ENCODE measurements at places on chromosomes 13 and 19. TPM values are rescaled to one million over a fixed set of nuclear protein-coding genes. Genes with fewer than 3 reads are reported as not detected.

DNA sequence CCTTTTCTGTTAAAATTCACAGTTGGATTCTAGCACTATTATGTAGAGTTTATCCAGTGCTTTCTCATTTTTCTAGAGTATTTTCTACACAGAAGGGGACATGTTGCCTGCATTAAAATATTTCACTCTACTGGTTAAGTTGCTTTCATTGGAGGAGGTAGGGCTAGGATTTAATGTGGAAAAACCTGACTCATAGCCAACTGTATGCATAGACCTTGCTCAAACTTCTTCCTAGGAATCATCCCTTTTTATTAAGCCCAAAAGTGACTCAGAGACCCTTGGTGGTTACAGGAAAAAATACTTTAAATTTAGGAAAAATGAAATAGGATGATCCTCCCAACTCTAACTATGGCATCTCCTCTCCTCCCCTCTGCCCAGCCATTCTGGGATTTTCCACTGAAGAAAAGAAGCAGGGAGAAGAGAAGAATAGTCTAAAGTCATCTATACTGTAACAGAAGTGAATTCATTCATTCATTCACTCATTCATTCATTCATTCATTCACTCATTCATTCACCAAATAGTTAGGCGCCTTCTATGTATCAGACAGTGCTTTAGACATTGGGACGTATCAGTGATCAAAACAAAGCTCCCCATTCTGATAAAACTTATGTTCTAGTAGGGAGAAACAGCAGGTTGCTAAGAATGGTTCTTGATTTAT, 109.0 kb upstream of the HTR2A start:
- H3K27me3 ChIP-seq: no peaks in the 10 kb centered on the region
- DNase-seq: no peak
- no peak overlapping the region for H3K4me3 ChIP-seq
- no peaks in the 10 kb centered on the region for H3K36me3 ChIP-seq

DNA sequence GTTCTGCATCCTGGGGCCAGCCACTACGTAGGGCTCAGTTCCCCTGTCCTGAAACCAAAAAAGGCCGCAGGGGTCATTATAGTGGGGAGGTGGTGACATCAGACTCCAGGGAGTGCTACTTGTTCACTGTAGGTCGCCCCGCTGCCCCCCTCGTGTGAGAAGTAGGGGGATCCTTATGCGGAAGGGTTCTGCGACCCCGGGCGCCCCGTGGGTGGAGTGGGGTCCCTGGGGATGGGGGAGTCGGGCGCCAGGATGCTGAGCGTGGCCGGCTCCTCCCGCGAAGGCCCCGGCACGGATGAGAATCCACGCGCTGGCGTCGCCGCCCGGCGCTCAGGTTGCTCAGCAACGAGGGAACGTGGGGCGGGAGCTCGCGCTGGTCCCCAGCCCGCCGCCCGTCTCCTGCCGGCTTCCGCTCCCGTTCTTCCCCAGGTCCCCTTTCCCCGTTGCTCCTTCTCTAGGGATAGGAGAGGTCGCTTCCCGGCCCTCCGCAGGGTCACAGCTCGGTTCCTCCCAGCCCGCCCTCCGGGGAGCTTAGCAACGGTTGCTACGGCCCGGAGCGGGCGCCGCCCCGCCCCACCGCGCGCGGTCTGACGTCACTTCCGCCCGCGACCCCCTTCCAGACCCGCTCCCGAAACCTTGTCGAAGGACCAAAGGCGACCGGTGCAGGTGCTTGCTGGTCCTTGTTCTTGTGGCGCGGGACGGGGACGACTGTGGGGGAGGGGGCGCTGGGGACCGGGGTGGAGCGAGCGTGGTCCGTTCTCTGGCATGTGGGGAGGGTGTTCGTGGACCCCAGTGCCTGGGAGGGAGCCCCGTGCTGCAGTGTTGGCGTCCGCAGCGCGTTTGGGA, at the start of gene NAT14:
Gene NAT14 (plus strand): TSS at position 596 of the 846 bp plus-strand sequence. CDS start 521 bp downstream, outside the sequence.
- DNase-seq: peak; percentile 88
- H3K36me3 ChIP-seq: no peaks in the 10 kb centered on the region
- no peaks in the 10 kb centered on the region for H3K27me3 ChIP-seq
- H3K27ac ChIP-seq: peak within 1 kb of the TSS; percentile 85
- peaks cover 5% of the 10 kb centered on the region for H3K4me1 ChIP-seq
- H3K4me3 ChIP-seq: peak within 1 kb of the TSS; percentile 58

The UGGT2 gene
- 31.9 TPM for total RNA-seq

The HIPK4 gene
- total RNA-seq: 0.09 TPM

DNA sequence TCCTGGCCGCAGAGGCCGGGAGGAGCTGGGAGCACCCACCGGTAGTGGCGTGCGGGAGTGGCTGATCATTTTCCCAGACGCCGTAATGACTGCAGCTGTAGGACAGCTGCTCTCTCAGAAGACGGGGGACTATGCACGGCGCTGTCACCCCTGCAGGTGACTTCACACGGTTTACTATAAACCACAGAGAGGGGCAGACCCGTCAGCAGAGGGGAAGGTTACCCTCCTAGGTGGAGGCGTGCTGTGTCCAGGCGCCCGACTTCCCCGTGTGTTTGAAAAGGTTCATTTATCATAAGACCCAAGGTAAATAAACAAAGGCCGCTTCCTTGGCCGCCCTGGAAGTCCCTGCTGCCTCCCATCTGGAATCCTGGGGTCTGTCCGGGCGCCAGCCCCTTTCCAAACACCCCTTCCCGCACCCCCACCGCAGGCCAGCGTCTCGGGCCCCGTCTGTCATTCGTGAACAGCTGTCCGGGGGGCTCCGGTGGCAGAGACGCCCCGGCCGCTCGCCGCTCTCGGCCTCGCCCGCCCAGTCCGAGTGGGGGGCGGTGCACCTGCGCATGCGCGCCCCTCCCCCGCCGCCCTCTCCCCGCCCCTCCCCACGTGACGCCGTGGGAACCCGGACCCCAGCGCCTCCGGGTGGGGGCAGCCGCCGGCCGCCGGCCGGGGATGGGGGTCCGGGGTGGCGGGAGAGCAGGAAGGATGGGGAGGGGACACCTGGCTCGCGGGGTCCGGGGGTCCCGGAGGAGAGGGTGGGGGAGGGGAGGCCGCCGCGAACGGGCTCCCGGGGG, 915 bp downstream of the SHC2 start:
- H3K4me3 ChIP-seq: peak overlapping the region; percentile 66
- DNase-seq: peak; percentile 82
- no peaks in the 10 kb centered on the region for H3K4me1 ChIP-seq
- H3K27ac ChIP-seq: no peak overlapping the region
- H3K36me3 ChIP-seq: no peaks in the 10 kb centered on the region

The ZNF529 gene
- 17.0 TPM for total RNA-seq

The PRR36 gene
- 4.2 TPM for total RNA-seq

The NLRP4 gene
- 0.06 TPM for total RNA-seq

The STX10 gene
- 39.5 TPM for total RNA-seq

- no peak overlapping the region for H3K4me3 ChIP-seq
- H3K36me3 ChIP-seq: no peaks in the 10 kb centered on the region
- no peak overlapping the region for H3K27ac ChIP-seq
- no peaks in the 10 kb centered on the region for H3K27me3 ChIP-seq
- no peaks in the 10 kb centered on the region for H3K4me1 ChIP-seq
- no peak for DNase-seq
Measured at GRCh38 chr13:20654156-20654555, 49.3 kb upstream of the IL17D start.

DNA sequence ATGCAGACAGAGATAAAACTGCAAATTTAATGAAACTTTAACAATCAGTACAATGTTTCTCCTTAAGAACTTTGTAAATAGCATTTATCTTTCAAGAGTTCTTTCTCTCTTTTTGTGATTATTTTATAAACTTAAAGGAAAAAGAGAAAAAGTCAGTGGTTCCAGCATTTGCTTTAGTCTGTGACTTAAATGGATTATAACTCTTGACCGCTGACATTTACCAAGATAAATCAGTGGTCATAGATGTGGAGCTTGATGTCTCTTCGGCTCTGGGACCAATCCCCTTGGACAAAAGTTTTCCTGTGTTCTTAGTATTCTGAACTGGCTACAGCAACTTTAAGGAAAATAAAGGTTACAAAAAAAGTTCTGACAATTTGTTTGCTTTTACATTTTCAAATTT, 162.6 kb downstream of the TM9SF2 start:
- no peak overlapping the region for H3K27ac ChIP-seq
- peak; percentile 18 for DNase-seq

DNA sequence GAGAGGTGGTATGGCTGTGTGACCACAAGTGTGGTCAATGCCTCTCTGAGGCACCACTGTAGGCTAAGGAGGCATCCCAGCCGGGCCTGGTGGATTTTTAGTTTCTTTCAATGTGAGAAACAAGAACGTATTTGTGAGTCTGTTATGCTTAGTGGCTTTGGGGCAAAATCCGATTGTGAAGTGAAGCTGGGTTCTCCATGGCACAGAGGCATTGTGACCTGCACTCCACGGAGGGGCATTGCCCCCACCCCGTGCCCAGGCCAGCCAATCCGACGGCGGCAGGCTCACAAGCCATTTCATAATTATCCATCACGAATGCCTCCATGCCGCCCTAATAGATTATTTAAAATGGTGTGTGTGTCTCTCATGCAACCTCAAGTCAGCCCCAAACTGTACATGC, 151.6 kb downstream of the ZNF536 start:
- no peaks in the 10 kb centered on the region for H3K27me3 ChIP-seq
- H3K36me3 ChIP-seq: no peaks in the 10 kb centered on the region
- H3K4me3 ChIP-seq: no peak overlapping the region
- no peak for DNase-seq
- H3K4me1 ChIP-seq: no peaks in the 10 kb centered on the region

DNA sequence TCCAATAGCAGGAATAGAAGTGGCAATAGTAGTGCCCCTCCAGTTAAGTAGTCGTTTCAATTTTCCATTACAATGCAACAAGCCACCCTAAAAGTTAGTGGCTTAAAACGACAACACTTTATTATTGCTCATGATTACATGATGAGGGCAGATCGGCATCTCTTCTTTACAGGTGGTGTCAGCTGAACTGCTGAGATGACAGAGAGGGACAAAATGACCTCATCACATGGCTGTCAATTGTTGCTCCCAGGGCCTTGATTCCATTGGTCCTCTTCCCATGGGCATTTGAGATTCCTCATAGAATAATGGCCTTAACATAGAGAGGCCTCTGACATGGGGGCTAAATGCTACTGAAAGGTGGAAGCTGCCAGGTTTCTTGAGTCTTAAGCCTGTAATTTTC, 679.8 kb upstream of the KLHL1 start:
- no peak for DNase-seq
- no peaks in the 10 kb centered on the region for H3K4me1 ChIP-seq
- H3K36me3 ChIP-seq: no peaks in the 10 kb centered on the region
- H3K27me3 ChIP-seq: no peaks in the 10 kb centered on the region

The SIRT2 gene
- 36.0 TPM for total RNA-seq

The GET3 gene
- 71.3 TPM for total RNA-seq

DNA sequence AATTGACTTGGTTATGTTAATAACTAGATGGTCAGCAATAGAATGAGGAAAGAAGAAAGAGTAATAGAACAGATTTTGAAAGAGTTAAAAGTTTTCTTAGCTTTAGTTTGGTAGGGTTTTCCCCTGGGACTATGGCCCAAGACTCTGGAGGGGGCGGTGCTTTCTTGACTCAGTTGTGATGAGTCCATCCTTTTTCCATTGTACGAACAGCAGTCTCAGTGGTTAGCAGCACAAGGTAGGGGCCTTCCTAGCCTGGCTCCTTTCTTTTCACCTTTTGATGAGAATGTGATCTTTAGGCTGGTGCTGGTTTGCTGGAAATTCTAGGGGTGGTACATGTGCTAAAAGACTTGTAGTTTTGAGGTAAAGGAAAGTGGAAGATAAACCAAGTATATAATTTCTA, 38.8 kb downstream of the ZNF506 start:
- no peak overlapping the region for H3K27ac ChIP-seq
- no peaks in the 10 kb centered on the region for H3K36me3 ChIP-seq
- no peak overlapping the region for H3K4me3 ChIP-seq
- no peak for DNase-seq
- H3K27me3 ChIP-seq: no peaks in the 10 kb centered on the region

DNA sequence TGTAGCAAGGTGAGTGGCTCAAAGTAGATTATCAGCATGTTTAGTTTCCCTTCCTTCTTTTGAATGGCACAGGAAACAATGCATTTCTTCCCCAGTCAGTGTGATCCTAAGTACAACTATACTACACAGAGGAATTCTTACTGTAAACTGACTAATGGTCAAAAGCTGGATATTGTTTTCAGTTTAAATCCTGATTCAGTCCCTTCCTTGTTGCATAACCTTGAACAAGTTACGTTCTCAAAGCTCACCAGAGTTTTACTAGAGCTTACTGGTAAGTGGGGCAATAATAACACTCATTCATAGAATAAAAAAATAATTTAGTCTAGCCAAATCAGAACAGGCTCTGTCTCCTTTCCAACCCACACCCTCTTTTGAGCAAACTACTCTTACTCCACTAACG, 180.1 kb downstream of the POSTN start:
- no peak for DNase-seq
- H3K27me3 ChIP-seq: no peaks in the 10 kb centered on the region
- no peak overlapping the region for H3K4me3 ChIP-seq
- no peak overlapping the region for H3K27ac ChIP-seq

DNA sequence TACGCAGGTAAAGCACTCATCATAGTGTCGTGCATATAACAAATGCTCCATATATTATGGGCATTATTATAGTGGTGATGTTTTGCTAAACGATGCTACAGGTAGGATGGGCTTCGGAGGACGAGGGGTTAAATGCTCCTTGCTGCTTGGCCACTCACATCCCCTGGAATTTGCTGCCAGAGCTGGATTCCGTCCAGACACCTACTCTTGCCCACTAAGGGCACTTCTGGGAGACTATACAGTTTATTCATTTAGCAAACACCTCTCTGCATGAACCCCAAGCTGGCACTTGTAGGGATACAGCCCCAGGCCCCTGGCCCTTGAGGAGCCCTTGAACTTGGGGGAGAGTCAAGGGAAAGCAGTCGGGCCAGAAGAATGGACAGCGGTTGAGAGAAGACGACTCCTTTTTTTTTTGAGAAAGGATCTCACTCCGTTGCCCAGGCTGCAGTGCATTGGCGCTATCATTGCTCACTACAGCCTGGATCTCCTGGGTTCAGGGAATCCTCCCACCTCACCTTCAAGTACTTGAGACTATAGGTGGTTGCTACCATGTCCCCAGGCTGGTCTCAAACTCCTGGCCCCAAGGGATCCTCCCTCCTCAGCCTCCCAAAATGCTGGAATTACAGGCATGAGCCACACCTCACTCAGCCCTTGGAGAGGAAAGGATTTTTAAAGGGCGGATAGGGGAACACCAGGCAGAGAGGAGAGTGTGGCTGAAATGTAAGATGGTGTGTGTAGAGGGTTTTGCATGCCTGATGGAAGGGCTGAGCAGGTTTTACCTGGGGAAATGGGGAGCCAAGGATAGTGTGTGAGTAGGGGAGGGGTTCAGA, 1.1 kb upstream of the MRPL34 start:
- peaks cover 10% of the 10 kb centered on the region for H3K4me1 ChIP-seq
- H3K27me3 ChIP-seq: no peaks in the 10 kb centered on the region
- no peak overlapping the region for H3K4me3 ChIP-seq
- peak overlapping the region; percentile 93 for H3K27ac ChIP-seq
- no peak for DNase-seq
- no peaks in the 10 kb centered on the region for H3K36me3 ChIP-seq

GRCh38 chr19:17765069-17765618, 13.9 kb downstream of the FCHO1 start:
- no peak for DNase-seq
- H3K27me3 ChIP-seq: no peaks in the 10 kb centered on the region
- peaks cover 3% of the 10 kb centered on the region for H3K4me1 ChIP-seq
- no peak overlapping the region for H3K4me3 ChIP-seq

All from kidney (tissue), 22 donors.